Skeletal muscle cell (primary cell): ENCODE measurements at places on chromosomes 1 and 21.

GRCh38 chr1:160351629-160352028 is 8.4 kb downstream of the NCSTN start:
- no peak for DNase-seq

GRCh38 chr1:10429868-10430215 is 391 bp upstream of the CENPS start:
- no peak for DNase-seq

- no peak for DNase-seq
Observed at GRCh38 chr1:66276218-66276617, 257.7 kb upstream of the SGIP1 start.

DNA sequence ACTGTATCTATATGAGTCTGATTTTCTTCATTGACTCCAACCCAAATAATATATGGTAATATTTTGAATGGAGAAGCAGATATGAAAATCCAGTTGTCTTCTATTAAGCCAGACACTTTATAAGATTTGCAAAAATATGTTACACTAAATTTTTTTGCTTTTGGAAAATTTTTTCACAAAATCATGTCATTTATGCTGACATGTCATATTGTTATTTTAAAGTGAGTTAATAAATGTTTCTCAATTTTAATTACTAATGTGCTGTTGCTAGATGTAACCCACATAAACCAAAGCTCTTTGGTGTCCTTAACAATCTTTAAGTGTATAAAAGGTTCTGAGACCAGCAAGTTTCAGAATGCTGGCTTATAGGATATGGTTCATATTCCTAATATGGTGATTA is 142.5 kb downstream of the HS2ST1 start:
- no peak for DNase-seq

DNA sequence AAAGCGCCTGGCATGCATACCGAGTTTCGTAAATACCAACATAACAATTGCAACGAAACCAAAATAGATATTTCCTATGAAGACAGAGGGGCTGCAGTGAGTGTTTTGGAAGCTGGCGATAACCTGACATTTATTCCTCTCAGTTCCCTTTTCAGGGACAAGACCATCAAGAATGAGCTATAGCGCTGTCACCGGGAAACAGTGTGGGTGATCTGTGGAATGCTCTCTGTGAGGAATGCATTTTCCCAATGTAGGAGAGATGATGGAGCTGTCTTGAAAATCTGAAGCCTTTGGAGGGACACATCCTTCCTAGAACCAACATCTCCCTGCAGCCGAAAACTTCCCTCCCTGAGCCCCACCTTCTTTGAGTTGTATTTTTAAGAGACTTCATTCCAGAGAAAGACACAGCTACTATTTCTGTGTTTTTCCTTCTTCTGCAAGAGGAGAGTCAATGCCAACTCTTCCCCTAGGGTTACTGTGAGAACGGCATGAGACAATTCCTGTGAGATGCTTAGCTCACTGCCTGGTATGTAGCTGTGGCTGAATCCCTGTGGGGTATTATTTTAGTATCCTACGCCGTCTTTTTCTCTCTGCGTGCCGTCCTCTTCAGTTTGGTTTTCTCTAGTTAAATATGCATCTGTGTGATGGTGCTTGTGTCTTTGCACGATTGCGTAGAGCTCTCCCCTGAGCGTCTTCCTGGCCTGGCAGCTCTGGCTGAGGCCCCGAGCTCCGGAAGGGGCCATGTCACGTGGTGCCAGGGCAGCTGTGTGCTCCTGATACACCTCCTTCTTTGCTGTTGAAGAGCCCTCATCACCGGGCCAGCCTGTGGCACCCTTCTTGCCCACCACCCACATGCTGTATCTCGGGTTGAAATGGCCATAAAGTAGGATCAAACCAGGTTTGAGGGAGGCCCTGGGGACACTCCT is 45.2 kb downstream of the AJAP1 start:
- DNase-seq: no peak

GRCh38 chr1:114764689-114765088 is 6.9 kb upstream of the CSDE1 start:
- DNase-seq: no peak

- DNase-seq: no peak
Observed at GRCh38 chr1:230143534-230143933, 76.5 kb downstream of the GALNT2 start.

DNA sequence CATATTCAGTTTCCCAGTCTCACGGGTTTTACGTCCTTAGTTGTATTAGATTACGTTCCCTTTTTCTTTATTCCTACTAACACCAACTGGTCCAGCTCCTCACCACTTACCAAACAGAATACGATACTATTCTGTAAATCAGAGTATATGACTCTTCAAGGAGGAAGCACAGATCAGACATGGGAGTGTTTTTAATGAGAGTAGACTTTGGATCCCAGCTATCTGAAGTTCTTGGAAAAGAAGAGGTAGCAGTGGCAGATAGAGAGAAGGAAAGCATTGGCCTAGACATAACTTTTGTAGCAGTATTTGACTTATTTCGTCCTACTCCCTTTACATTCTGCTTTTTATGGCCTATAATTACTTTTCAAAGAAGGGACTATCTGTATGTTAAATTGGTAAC is 24.1 kb upstream of the PLA2G4A start:
- no peak for DNase-seq

DNA sequence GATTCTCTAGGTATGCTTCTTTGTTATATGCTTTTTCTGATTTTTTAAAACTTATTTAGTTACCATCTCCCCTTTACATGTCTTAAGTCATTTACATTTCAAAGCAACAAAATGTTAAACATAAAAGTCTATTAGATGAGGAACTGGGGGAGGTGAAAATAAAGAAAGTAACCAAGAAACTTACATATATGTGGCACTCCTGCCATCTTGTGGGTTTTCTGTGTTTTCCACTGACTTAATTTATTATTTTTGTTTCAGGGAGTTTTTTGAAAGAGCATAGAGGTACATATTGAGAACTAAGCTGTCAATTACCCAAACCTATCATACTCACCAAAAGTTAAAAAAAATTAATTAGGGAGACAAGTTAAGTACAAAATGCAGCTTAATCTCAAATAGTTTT is 1531.1 kb downstream of the MRPL39 start:
- DNase-seq: peak; percentile 4
